Peyer's patch (tissue), 4 donors: ENCODE measurements at places on chromosomes 5 and 9.

DNA sequence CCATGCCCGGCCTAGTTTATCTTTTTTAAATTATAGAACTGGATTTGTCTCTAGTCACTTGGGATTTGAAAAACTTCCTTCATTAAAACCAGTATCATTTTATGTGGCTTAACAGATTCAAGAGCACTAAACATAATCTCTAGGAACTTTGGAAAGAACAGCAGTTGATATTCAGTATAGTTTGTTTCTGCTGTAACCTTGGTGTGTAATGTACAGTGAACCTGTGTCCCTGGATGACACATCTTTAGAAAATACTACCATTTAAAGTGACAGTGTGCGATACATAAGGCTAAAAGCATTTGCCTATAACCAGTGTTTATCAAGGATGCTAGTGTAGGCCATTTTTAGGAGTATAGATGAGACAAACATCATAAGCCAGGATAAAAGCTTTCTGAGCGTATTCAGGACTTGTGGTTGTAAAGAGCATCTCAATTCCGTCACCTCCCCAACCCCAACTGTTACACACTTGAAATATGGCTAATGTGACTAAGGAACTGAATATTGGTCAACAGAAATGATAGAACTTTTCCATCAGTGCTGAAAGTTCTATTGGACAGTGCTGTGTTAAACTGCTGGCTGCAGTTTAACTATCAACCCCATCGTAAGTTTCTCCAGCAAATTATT, 4.4 kb downstream of the SNX18 start:
- peaks cover 66% of the 10 kb centered on the region for H3K4me1 ChIP-seq
- no peak overlapping the region for H3K27ac ChIP-seq
- H3K36me3 ChIP-seq: no peaks in the 10 kb centered on the region

DNA sequence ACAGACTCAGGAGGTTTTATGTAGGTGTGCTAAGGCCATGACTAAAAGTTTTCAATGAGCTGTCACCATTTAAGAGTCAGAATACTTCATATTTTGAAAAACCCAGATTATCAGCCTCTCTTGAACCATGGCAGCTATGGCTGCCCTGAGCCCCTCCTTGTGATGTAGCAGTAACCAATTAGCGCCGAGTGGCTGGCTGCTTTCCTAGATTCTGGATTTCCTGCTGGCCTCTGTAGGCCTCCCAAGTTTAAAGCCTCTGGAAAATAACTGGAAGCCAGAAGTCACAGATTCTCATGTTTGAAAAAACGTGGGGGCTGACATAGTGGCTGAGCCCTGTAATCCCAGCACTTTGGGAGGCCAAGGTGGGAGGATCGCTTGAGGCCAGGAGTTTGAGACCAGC, 25.5 kb downstream of the DAB2IP start:
- H3K4me3 ChIP-seq: no peak overlapping the region
- H3K27ac ChIP-seq: no peak overlapping the region
- no peak for DNase-seq
- no peaks in the 10 kb centered on the region for H3K36me3 ChIP-seq

DNA sequence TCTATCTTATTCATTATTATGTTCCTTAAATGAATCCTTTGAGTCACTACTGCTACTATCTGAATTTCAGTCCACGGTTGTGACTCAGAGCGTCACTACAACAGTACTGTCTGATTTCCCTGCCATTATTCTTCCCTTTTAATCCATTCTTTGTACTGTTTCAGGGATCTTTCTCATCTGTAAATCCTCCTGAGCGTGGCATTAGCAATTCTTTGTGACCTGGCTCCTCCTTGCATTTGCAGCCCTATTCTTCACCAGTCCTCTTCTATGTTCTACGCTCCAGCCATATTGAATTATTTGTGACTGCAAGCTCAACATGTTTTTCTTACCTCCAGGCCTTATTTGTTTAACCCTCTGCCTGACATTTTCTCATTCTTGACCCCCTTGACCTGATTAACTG, 5.9 kb downstream of the PRPF4 start:
- H3K27me3 ChIP-seq: no peaks in the 10 kb centered on the region
- H3K4me3 ChIP-seq: no peak overlapping the region
- H3K36me3 ChIP-seq: no peaks in the 10 kb centered on the region
- no peaks in the 10 kb centered on the region for H3K4me1 ChIP-seq

GRCh38 chr9:124628741-124629140, 121.5 kb upstream of the NR5A1 start:
- no peaks in the 10 kb centered on the region for H3K4me1 ChIP-seq
- no peaks in the 10 kb centered on the region for H3K27me3 ChIP-seq
- DNase-seq: no peak
- no peak overlapping the region for H3K27ac ChIP-seq
- no peak overlapping the region for H3K4me3 ChIP-seq

GRCh38 chr5:57715296-57715695, 232.7 kb upstream of the ACTBL2 start:
- no peaks in the 10 kb centered on the region for H3K4me1 ChIP-seq
- H3K27me3 ChIP-seq: no peaks in the 10 kb centered on the region
- H3K36me3 ChIP-seq: no peaks in the 10 kb centered on the region
- DNase-seq: no peak
- H3K4me3 ChIP-seq: no peak overlapping the region

DNA sequence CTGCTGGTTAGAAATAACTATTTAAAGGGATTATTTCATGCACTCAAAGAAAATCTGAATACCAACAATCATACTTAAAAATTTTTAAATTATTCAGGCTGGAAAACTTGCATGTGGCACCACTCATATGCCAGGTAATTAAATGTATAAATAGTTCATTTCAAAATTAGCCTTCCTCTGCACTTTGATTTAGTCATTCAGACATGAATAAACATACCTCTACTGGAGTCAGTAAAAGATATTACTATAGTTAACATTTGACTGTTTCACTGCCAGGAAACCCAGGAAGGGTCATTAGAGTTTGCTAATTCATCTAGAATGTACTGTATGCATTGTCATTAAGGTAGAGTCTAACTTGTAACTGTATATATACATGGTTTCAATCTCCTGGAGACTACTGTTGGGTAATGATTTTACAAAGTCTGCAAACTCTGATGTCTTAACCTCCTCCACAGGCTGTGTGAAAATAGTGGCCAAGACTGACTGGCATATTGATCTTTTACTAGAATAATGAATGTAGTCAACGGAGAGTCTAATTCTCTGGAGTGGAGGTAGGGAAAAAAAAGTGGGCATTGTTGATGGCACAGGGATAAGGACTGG, 43.7 kb downstream of the TEX10 start:
- DNase-seq: no peak
- H3K27ac ChIP-seq: no peak overlapping the region
- H3K36me3 ChIP-seq: peaks cover 14% of the 10 kb centered on the region
- H3K4me3 ChIP-seq: no peak overlapping the region

GRCh38 chr5:134594797-134595457, 37.7 kb downstream of the SAR1B start:
- H3K27me3 ChIP-seq: no peaks in the 10 kb centered on the region
- H3K4me1 ChIP-seq: no peaks in the 10 kb centered on the region
- no peaks in the 10 kb centered on the region for H3K36me3 ChIP-seq
- H3K4me3 ChIP-seq: no peak overlapping the region
- no peak overlapping the region for H3K27ac ChIP-seq

DNA sequence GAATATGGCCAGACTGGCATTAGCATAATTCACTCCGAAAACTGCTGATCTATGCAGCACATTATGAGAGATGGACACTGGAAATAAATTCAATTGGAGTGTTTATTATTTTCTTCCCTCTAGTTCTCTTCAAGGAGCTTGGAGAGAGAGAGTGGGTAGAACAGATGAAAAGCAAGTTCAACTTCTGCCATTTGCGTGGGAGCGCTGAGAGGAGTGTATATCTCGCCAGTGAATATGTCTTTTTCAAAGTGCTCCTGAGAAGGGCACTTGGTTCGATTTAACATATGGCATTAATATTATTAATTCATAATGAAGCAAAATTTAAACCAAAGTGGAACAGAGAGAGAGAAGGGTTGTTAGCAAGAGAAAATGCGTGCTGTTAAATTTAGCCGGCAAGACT, 214.4 kb downstream of the DAB2IP start:
- H3K4me3 ChIP-seq: no peak overlapping the region
- DNase-seq: no peak
- H3K4me1 ChIP-seq: no peaks in the 10 kb centered on the region
- H3K36me3 ChIP-seq: no peaks in the 10 kb centered on the region
- no peak overlapping the region for H3K27ac ChIP-seq

DNA sequence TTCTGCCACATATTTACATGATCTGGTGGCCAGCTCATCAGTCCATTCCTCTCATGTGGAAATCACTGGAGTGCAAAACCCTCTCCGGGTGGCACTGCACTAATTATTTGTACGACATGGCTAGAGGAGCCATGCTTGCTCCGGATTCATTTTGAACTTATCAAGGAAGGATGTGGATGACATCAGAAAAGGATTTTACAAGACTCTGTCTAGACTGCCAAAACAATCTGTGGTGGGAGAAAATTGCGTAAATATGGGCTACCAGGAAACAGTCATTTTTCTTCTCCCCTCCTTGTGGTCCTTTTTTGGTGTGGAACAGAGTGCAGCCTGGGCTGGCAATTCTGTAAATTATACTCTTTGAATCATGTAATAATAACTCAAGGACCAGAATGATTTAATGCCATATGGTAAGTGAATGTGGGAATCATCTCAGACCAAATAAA, 123.4 kb upstream of the IFNE start:
- no peaks in the 10 kb centered on the region for H3K27me3 ChIP-seq
- no peak overlapping the region for H3K27ac ChIP-seq
- DNase-seq: no peak
- H3K36me3 ChIP-seq: no peaks in the 10 kb centered on the region
- no peak overlapping the region for H3K4me3 ChIP-seq
- no peaks in the 10 kb centered on the region for H3K4me1 ChIP-seq

GRCh38 chr5:74500110-74500917, 140.2 kb downstream of the ENC1 start:
- H3K4me1 ChIP-seq: peaks cover 11% of the 10 kb centered on the region
- no peak overlapping the region for H3K27ac ChIP-seq
- no peaks in the 10 kb centered on the region for H3K36me3 ChIP-seq
- H3K27me3 ChIP-seq: no peaks in the 10 kb centered on the region
- H3K4me3 ChIP-seq: no peak overlapping the region

GRCh38 chr5:172640822-172641358, at the start of gene NEURL1B:
NEURL1B (plus strand) TSS chr5:172641263; CDS start chr5:172641407, 144 bp downstream.
- H3K36me3 ChIP-seq: no peaks in the 10 kb centered on the region
- peak within 1 kb of the TSS; percentile 52 for H3K27ac ChIP-seq
- peak; percentile 89 for DNase-seq
- H3K4me3 ChIP-seq: peak within 1 kb of the TSS; percentile 61

DNA sequence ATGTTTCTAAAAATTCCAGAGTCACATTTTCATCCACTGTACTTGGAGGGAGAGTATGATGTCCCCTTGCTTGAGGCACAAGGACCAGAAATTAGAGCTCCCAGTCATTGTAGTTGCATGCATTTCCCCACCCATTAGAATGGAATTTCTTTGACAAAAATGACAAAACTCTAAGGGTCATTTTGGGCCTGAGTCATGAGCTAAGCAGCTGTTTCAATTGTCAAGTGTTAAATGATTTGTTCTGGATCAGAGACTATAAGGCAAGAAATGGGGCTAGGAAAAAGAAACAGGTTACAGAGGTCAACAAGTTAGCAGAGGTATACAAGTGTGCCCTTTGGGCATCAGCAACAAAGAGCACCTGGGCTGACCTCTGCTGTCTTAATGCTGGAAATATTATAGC, 131.2 kb upstream of the IQGAP2 start:
- H3K27me3 ChIP-seq: no peaks in the 10 kb centered on the region
- H3K4me1 ChIP-seq: no peaks in the 10 kb centered on the region
- no peaks in the 10 kb centered on the region for H3K36me3 ChIP-seq
- H3K27ac ChIP-seq: no peak overlapping the region
- no peak overlapping the region for H3K4me3 ChIP-seq
- no peak for DNase-seq

GRCh38 chr5:83844449-83845068, 123.9 kb upstream of the HAPLN1 start:
- H3K36me3 ChIP-seq: no peaks in the 10 kb centered on the region
- no peak for DNase-seq
- H3K4me3 ChIP-seq: no peak overlapping the region

GRCh38 chr5:173451031-173451430, 122.8 kb upstream of the STC2 start:
- no peaks in the 10 kb centered on the region for H3K36me3 ChIP-seq
- H3K27me3 ChIP-seq: no peaks in the 10 kb centered on the region
- H3K4me1 ChIP-seq: no peaks in the 10 kb centered on the region
- DNase-seq: no peak
- H3K4me3 ChIP-seq: no peak overlapping the region

DNA sequence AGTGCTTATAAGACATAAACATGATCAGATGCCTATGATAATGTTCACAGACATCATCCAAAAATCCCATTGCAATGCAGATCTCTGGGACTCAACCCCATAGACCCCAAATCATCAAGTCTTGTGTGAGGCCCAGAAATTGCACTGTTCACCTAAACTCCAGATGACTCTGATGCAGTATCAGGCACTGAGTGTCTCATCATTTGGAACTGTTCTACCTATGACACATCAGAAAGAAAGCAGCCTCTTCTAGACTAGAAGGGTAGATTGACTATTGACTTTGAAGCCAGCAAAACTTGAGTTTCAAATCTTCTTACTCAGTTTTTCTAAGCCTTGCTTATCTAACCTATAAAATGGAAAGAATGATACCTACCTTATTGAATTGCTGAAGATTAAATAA, 58.7 kb upstream of the PAPPA start:
- H3K36me3 ChIP-seq: no peaks in the 10 kb centered on the region
- no peak overlapping the region for H3K4me3 ChIP-seq
- H3K27me3 ChIP-seq: no peaks in the 10 kb centered on the region
- no peak for DNase-seq
- H3K27ac ChIP-seq: no peak overlapping the region

- no peak for DNase-seq
- no peaks in the 10 kb centered on the region for H3K27me3 ChIP-seq
- no peak overlapping the region for H3K27ac ChIP-seq
- H3K36me3 ChIP-seq: no peaks in the 10 kb centered on the region
- H3K4me1 ChIP-seq: peaks cover 17% of the 10 kb centered on the region
- H3K4me3 ChIP-seq: no peak overlapping the region
Observed at GRCh38 chr9:129150672-129151211, 27.3 kb downstream of the IER5L start.

GRCh38 chr5:78268356-78268755, 26.1 kb downstream of the AP3B1 start:
- DNase-seq: no peak
- H3K4me3 ChIP-seq: no peak overlapping the region
- H3K27ac ChIP-seq: no peak overlapping the region
- H3K36me3 ChIP-seq: no peaks in the 10 kb centered on the region
- no peaks in the 10 kb centered on the region for H3K27me3 ChIP-seq
- no peaks in the 10 kb centered on the region for H3K4me1 ChIP-seq
